Chondrocyte (in vitro differentiated cells): ENCODE measurements at places on chromosomes 16 and 17. TPM values are rescaled to one million over a fixed set of nuclear protein-coding genes. Genes with fewer than 3 reads are reported as not detected.

DNA sequence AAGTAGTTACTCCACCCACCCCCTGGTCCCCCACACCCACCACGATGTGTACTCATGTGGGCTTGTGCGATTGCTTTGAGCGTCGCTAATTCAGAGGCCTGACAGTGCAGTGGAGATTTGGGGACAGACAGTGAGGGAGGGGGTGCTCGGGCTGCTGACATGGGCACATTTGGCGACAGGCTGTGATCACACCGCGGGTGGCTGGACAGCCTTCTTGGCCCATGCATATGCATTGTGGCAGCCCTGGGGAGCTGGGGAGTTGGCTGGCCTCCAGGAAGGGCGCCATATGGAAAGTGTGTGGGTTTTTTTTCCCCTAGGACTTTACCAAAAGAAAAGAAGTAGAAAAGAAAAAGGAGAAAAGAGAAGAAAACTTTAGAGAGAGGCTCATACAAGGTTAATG, 275.5 kb upstream of the N4BP1 start:
- H3K4me1 ChIP-seq, result no peaks in the 10 kb centered on the region
- H3K4me3 ChIP-seq, result no peak overlapping the region
- no peak for DNase-seq
- H3K27me3 ChIP-seq, result no peaks in the 10 kb centered on the region

DNA sequence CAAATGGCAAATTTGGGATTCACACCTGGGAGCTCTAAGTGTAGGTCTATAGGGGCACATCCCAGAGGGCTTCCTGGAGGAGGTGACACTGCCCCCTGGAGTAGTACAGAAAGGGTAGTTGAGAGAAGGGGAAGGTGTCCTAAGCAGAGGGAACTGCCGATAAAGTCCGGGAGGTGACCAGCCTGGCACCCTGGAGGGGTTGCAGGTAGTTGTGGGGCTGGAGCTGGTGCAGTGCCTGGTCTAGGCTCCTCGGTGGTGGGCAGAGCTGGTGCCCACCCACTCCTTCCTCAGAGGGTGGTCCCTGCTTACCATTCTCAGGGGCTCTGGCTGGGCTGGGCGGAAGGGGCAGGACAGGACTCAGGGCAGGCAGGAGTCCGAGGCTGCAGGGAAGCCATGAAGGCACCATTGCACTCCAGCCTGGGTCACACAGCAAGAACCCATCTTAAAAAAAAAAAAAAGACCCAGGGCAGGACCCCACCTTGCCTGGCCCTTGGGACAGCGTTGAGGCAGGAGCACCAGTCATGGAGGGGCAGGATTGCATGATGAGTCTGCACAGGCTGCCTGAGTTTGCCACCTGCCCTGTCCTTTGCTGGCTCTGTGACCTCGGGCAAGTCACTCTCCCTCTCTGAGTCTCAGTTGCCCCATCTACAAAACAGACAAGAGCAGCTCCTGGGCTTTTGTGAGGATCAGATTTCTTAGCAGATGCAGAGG, 43.8 kb downstream of the LAT start:
- no peaks in the 10 kb centered on the region for H3K27me3 ChIP-seq
- no peak overlapping the region for H3K4me3 ChIP-seq
- H3K4me1 ChIP-seq, result peaks cover 16% of the 10 kb centered on the region
- no peak for DNase-seq
- H3K36me3 ChIP-seq, result no peaks in the 10 kb centered on the region

DNA sequence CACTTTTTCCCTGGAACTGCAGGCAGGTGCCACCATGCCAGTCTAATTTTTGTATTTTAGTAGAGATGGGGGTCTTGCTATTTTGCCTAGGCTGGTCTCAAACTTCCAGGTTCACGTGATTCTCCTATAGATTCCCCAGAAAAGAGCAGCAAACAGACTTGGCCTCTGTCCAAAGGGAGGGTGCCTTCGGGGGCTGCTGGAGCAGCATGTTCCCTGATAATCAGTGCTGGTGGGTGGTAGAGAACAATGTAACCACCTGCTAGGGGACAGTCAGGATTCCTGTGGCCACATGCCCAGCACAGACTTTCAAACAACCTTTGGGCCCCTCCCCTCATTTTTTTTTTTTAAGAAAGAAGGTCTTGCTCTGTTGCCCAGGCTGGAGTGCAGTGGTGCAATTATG, 14.2 kb upstream of the CCNF start:
- H3K4me1 ChIP-seq, result peaks cover 8% of the 10 kb centered on the region
- no peak overlapping the region for H3K4me3 ChIP-seq
- H3K27me3 ChIP-seq, result peaks cover 19% of the 10 kb centered on the region
- no peak overlapping the region for H3K27ac ChIP-seq

DNA sequence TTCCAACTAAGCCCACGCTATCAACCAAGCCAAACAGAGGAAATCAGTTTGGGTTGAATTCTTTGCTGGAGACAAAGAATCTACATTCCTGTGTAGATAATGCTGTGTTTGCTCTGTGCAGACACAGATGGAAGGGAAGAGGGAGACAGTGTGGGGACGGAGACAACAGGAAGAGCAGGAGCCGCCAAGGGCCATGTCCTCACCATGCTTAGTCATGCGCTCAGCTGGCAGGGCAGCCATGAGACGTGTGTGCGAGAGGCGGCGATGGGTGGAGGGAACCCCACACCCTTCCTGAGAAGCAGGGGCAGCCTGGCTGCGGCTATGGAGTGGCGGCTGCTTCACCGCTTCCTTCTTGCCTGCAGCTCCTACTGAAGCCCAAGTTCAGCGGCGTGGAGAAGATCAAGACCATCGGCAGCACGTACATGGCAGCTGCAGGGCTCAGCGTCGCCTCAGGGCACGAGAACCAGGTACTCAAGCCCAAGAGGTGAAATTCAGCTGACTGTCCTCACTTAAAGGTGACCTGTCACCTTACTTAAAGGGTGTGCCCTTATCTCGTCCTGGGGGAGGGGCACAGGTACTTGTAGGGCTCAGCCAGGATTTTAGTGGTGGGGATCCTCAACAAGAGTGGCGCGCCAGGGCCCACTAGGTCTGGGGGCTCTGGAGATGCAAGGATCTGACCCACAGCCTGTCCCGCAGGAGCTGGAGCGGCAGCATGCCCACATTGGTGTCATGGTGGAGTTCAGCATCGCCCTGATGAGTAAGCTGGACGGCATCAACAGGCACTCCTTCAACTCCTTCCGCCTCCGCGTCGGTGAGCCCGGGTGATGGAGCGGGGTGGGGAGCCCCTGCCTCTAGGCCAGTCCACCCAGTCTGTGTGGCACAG, 47.5 kb downstream of the ADCY7 start:
- peak; percentile 87 for DNase-seq
- H3K27ac ChIP-seq, result no peak overlapping the region
- peaks cover 15% of the 10 kb centered on the region for H3K4me1 ChIP-seq
- H3K36me3 ChIP-seq, result peaks cover 16% of the 10 kb centered on the region
- no peaks in the 10 kb centered on the region for H3K27me3 ChIP-seq

DNA sequence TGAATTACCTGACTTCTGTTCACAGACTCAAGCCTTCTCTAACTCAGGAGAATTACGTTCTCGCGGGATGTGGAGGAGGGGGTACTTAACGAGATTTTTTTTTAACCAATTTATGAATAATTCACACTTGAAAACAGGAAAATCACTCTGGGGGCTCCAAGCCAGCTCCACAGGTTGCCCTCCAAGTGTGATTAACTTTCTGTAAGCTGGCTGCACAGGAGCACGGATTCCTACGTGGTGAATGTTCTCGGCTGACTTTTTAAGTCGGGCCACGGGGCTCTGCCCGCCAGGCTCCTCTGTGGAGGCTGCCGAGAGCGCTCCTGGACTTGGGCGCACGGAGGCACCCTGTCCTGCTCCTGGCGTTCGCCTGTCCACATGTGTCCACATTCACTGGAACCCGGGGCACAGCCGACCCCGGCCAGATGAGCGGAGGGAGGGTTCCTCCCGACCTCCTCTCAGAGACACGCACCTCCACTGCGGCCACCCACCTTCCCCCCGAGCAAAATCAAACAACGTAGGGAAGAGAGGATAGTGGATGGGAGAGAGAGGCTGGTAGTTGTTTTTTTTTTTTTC, 147.1 kb upstream of the CHMP6 start:
- peaks cover 6% of the 10 kb centered on the region for H3K36me3 ChIP-seq
- H3K27ac ChIP-seq, result no peak overlapping the region
- peak; percentile 84 for DNase-seq

- peaks cover 7% of the 10 kb centered on the region for H3K36me3 ChIP-seq
- no peak for DNase-seq
- H3K4me1 ChIP-seq, result no peaks in the 10 kb centered on the region
- H3K4me3 ChIP-seq, result no peak overlapping the region
- no peak overlapping the region for H3K27ac ChIP-seq
Observed at GRCh38 chr17:82577300-82577699, 57.8 kb downstream of the FOXK2 start.

DNA sequence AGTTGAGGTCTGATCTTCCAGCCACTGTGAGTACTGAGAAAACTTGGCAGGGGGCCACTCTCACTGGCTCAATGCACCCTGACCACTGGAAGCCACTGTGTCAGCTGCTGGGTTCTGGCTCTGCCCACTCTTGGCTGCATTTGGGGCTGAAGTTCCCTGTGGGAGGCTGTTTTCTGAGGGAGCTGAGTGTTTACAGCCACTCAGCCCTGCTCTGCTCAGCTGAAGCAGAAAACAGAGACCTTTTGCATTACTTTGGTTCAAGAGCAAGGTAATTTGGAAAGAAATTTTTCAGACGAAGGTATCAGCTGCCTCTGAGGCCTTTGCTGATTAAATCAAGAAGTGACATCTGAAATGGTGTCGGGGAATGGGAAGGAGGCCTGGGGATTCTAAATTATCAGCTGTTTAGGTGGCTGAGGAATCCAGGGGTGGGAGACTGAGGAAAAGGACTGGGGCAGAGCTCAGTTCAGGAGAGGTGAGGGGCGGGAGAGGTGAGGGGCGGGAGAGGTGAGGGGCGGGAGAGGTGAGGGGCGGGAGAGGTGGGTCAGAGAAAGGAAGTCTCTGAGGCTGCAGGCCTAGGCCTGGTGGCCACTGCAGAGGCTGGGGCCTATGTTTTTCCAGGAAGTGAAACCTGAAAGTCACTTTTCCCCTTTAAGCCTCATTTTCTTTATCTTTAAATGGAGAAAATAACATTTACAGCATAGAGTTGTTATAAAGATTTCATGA, at the start of gene ACSM5:
Gene ACSM5, plus strand, starts transcription at position 137 of the 723 bp plus-strand sequence. CDS start 1,951 bp downstream, outside the sequence.
- H3K27ac ChIP-seq, result peak within 1 kb of the TSS; percentile 94
- H3K4me3 ChIP-seq, result no peak within 1 kb of the TSS
- no peaks in the 10 kb centered on the region for H3K27me3 ChIP-seq
- H3K4me1 ChIP-seq, result peaks cover 14% of the 10 kb centered on the region
- no peak for DNase-seq

- H3K4me1 ChIP-seq, result no peaks in the 10 kb centered on the region
- no peak overlapping the region for H3K27ac ChIP-seq
- no peak for DNase-seq
- no peak overlapping the region for H3K4me3 ChIP-seq
Observed at GRCh38 chr17:74964988-74965622, 7.5 kb downstream of the HID1 start.

- H3K27me3 ChIP-seq, result no peaks in the 10 kb centered on the region
- peak overlapping the region; percentile 63 for H3K4me3 ChIP-seq
- peaks cover 93% of the 10 kb centered on the region for H3K4me1 ChIP-seq
- H3K27ac ChIP-seq, result peak overlapping the region; percentile 96
- peaks cover 8% of the 10 kb centered on the region for H3K36me3 ChIP-seq
Observed at GRCh38 chr16:72848028-72848400, 199.9 kb downstream of the ZFHX3 start.

- DNase-seq, result peak; percentile 4
- no peak overlapping the region for H3K27ac ChIP-seq
- no peak overlapping the region for H3K4me3 ChIP-seq
- peaks cover 5% of the 10 kb centered on the region for H3K4me1 ChIP-seq
- H3K36me3 ChIP-seq, result peaks cover 2% of the 10 kb centered on the region
- peaks cover 12% of the 10 kb centered on the region for H3K27me3 ChIP-seq
Observed at GRCh38 chr17:6101706-6102105, 31.5 kb downstream of the WSCD1 start.

DNA sequence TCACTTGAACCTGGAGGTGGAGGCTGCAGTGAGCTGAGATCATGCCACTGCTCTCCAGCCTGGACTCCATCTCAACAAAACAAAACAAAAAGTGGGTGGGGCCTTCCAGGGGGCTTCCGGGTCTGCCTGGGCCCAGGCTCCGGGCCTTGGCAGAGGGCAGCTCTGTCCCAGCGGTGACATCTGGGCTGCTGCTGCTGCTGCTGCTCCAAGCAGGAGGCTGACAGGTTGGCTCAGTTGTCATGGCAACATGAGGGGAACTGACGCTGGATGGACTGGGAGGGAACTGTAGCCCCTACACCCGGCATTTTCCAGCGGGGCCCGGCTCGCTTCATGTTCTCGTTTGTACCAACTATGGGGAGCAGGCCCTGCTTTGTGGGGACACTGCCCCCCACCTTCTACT, 4.0 kb downstream of the BAIAP3 start:
- no peaks in the 10 kb centered on the region for H3K36me3 ChIP-seq
- no peak overlapping the region for H3K4me3 ChIP-seq
- H3K27me3 ChIP-seq, result peaks cover 20% of the 10 kb centered on the region

DNA sequence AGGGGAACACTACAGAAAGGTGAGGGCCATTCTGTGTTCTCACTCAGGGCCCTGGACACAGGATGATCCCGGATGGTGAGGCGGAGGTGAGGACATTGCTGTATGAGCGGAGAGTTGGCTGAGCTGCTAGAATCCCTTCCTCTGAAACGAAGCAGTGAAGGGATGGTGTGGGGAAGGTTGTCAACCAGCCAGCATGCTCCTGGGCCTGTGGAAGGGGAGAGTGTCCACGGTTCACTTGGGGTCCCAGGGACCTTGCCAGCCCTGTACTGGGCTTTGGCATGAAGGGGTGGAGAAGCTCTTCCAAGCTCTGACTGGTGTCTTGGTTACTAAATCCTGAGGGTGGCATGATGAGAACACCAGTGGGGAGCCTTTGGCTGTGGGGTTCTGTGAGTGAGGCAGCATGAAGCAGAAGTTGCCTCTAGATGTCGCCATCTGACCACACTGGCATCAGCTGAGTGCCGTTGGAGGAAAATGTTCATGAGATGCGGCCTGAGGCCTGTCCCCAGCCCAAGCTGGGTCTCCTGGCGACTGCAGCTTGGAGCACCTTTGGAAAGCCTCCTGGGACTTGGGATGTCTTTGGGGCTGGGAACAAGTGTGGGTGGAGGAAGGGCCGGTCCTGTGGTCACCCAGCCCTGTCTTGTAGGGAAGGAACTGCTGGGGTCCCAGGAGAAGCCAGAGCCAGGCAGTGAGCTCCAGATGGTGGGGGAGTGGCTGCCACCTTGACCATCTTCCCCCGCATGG, 14.8 kb downstream of the PDP2 start:
- no peaks in the 10 kb centered on the region for H3K27me3 ChIP-seq
- peaks cover 25% of the 10 kb centered on the region for H3K4me1 ChIP-seq
- DNase-seq, result no peak
- no peak overlapping the region for H3K4me3 ChIP-seq
- H3K36me3 ChIP-seq, result peaks cover 4% of the 10 kb centered on the region
- H3K27ac ChIP-seq, result no peak overlapping the region

- H3K4me1 ChIP-seq, result peaks cover 15% of the 10 kb centered on the region
- peaks cover 26% of the 10 kb centered on the region for H3K36me3 ChIP-seq
- DNase-seq, result no peak
- no peaks in the 10 kb centered on the region for H3K27me3 ChIP-seq
Observed at GRCh38 chr16:10976634-10977033, 32.3 kb downstream of the CLEC16A start.

GRCh38 chr17:73799781-73800627, 155.8 kb upstream of the SDK2 start:
- H3K36me3 ChIP-seq, result peaks cover 2% of the 10 kb centered on the region
- peaks cover 20% of the 10 kb centered on the region for H3K4me1 ChIP-seq
- no peak overlapping the region for H3K4me3 ChIP-seq
- H3K27ac ChIP-seq, result no peak overlapping the region
- DNase-seq, result no peak

Gene LYRM9
- total RNA-seq, result 5.2 to 8.9 TPM (median 7.2 TPM) in 3 replicates

Gene MKS1
- total RNA-seq, result 11.5 to 16.9 TPM (median 16.2 TPM) in 3 replicates

Gene TRAF7
- 62.1 to 71.3 TPM (median 63.4 TPM) in 3 replicates for total RNA-seq

Gene TOM1L1
- 18.7 to 28.4 TPM (median 26.4 TPM) in 3 replicates for total RNA-seq

Gene RAB37
- total RNA-seq, result 0.15 TPM in 1 of 3 replicates, not detected in the others

Gene KCNJ12
- total RNA-seq, result 2.2 to 2.8 TPM (median 2.5 TPM) in 3 replicates

Gene NT5M
- 3.5 to 4.0 TPM (median 4.0 TPM) in 3 replicates for total RNA-seq
